D721Med (cell line): ENCODE measurements at places on chromosomes 2 and 18.

- DNase-seq = no peak
Measured at GRCh38 chr18:59323931-59324622, 5.6 kb upstream of the CPLX4 start.

DNA sequence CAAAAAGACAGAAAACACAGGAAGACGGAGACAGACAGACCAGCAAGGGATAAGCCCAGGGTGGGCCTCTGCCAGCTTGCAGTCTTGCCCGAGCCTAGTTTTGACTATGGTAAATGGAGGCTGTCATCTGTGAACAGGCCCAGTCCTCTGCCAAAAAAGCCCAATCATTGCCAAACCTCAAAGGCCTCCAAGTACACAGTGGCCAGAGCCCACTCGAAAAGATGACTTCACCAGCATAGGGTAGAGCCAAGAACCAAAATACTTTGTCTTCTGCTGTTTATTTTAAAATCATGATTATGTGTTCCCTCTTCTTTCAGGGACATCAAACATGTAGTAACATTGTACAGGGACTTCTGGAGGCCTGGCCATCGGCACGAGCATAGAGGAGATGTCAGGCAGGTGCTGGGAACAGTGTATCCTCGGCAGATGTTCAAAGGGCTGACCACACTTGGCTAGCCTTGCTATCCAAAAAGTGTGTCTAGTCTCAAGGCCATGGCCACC is 66.0 kb downstream of the TTC32 start:
- DNase-seq = no peak

DNA sequence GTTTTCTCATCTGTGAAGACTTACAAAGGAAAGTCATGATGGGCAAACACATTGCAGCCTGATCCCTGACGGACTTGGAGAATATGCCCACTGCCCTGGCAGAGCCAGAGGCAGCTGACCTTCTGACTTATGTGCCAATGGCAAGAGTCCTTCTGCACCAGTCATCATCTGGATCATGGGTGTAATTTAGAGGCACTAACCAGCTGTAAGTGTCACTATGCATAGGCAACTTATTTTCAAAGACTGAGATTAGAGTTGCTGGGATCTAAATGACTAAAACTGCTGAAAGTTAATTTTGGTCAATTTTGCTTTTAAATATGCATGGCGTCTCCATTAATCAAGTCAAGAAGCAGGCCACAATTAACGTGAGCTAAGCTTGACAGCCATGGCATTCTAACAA is 261.2 kb downstream of the BCL11A start:
- DNase-seq = no peak

- DNase-seq = no peak
Measured at GRCh38 chr18:50287028-50287440, 458 bp downstream of the CXXC1 start.

DNA sequence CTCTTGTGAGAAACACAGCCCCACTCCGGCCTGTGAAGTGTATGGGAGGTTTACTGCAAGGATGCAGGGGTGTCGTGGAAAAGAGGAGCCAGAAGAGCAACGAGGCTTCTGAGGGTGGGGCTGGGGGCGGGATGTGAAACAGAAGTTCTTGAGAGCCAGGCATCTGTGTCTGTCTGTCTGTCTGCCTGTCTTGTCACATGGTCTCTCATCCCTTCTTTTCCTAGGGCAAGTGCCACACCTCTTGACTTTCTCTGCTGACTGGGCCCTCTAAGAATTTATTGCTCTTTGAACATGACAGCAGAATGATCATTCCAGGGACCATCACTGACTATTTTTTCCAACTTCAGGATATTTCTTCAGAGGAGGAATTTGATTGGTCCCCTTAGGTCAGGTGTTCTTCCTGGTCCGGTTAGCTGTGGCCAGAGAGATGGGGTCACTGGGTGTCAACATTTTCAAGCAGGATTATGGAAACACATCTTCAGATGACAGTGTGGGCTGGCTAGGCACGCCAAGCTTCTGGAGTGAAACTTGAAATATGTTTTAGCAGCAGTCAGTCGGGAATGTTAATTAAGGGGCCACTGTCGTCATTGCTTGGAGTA is 131.0 kb downstream of the FHOD3 start:
- no peak for DNase-seq
